ENCODE measurements at places on chromosomes 2 and 18.

- no peak for DNase-seq
Measured at GRCh38 chr2:44392338-44392943, 30.7 kb downstream of the CAMKMT start.

DNA sequence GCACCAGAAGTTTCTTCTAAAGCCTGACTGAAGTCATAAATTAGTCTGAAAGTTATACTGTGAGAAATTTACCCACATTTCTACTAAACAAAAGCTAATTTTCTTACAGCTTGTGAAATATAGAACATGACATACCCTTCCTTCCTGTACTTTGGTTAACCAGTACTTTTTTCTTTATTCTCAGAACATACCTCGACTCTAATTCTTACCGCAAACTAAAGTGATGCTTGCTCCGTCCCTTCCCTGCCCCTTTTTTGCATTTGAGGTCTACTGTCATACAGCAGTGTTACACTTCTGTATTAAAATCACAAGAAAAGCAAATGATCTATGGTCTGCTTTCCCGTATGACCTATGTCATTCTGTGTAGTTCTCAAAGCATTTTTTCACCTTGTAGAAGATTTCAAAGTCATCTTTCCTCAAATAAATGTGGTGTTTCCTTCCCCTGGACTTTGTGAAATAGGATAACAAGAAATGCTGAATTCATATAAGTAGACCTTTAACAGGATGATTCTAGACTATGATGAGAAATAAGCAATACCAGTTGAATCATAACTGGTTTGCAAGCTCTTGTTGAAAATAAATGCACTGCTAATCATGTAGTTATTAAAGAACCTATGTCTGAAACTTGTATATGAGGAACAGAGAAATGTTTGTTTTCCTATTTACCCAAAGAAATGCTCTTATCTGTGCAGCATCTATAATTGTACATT, 30.4 kb downstream of the CYTIP start:
- DNase-seq = no peak

DNA sequence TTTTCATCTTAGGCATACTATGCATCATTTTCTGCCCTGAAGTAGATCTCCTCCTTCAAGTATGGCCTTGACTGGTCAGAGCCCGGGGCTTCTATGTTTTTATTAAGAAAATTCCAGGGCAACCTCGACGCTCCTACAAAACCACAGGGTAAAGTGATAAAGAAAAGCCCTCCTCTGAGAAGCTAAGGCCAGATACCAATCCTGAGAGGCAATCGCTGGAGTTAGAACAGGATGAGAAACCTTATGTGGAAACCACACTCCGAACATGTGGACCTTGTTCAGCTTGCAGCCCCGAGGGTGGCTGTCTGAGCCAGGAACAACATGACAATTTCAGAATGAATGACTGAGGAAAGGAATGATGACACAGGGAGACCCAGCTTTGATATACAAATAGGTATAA, 35.6 kb downstream of the RMC1 start:
- DNase-seq = no peak

DNA sequence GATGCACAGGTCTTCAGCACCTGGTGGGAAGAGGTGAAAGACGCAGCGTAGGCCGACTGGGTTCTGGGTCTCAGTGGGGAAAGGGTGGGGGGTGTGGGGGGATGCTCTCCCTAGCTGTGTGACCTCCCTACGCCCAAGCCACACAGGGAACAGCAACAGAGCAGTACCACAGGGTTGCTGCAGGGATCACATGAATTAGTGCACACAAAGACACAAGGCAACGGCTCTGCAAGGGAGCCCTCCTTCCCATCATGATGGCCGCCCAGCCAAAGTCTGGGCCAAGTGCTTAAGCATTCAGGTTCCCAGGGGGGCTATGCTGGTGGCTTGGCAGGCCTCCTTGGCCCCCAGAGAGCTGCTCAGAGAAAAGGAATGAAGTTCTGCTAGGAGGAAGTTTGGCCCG, 28.2 kb upstream of the GBX2 start:
- DNase-seq = no peak

GRCh38 chr18:4040391-4041092, 414.6 kb downstream of the DLGAP1 start:
- no peak for DNase-seq

- DNase-seq = no peak
Measured at GRCh38 chr2:166568409-166568808, 74.4 kb upstream of the SCN7A start.

DNA sequence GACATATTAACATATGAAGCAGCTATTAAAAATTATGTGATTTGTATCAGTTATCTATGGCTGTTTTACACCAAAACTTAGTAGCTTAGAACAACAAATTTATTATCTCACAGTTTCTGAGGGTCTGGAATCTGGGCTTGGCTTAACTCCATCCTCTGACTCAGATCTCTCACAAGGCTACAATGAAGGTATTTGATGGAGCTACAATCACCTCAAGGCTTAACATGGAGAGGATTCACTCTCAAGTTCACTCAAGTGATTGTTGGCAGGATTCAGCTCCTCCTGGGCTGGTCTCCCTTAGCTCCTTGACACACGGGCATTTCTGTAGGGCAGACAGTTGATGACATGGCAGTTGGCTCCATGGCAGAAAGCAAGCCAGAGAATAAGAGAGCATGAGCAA, 133.0 kb upstream of the SLC14A2 start:
- no peak for DNase-seq

GRCh38 chr2:35857498-35857897, 498.1 kb upstream of the CRIM1 start:
- no peak for DNase-seq

DNA sequence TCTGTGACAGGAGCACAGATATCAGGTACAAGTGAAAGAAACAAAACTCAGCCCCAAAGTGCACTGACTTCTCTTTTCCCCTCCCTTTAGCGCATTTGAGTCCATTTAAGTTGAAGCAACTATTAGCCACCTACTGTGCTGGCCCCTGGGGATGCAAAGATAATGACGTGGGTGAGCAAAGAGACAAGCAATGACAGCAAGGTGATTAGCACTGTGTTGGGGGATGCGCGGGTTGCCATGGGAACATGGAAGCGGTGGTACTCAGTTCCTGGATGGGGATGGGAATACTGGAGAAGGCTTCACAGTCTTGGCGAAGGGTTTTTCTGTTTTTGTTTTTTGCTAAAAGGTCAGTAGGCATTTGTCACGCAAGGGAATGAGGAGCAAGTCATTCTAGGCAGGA, 205.8 kb downstream of the LDLRAD4 start:
- DNase-seq = no peak

DNA sequence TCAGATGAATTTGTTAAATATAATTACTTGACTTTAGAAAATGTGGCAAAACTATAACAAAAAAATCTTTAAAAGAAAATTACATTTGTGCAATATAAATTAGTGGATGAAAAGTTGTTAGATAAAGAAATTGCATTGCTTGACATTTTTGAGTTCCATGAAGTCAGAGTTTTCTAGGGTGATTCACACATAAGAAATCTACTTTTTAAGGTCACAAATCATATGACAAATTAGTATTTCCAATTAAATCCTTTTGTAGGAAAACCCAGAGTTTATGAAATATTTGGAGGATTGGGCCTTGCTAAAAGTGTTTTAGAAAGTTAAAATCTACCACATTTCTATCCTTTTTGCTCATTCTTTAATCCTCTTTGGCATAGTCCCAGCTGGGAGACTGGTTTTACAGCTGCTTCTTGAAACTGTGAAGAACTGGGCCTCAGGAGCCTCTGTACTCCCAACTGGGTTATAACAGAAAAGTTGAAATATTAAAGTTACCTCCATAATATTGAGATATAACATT, 289.2 kb downstream of the LRRTM4 start:
- DNase-seq = no peak

DNA sequence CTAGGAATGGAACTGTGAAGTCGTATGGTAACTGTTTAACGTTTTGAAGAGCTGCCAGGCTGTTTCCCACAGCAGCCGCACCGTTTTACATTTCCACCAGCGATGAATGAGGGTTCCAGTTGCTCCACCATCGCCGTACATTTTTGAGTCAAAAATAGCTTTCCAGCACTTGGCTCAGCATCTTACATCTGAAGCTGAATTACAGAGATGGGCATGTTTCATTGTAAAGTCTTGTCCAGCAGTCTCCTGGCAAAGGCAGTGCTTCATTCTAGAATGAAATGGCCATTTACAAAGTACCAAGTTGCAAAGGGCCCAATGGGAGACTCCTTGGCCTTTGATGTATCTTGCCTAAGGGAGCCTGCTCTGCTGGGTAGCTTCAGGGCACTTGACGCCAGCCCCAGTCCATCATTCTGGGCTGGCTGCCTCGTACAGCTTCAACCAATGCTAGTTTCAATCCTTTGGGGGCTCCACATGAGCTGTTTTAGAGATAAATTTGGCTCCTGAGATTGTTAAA, 45.1 kb downstream of the ATIC start:
- no peak for DNase-seq

DNA sequence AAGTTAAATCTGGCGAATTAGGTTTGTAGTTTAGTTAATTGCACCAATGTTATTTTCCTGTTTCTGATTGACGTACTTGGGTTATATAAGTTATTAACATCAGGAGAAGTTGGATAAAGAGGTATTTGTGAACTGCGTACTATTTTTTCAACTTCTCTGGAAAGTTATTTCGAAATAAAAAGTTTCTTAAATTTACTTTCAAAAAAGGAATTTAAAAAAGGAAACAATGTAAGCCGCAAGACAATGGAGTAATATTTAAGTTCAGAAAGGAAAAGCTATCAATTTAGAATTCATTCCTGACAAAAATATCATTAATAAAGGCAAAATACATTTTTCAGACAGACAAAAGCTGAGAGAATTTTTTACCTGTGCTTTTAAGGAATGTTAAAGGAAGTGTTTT, 47.7 kb downstream of the RAB10 start:
- no peak for DNase-seq

DNA sequence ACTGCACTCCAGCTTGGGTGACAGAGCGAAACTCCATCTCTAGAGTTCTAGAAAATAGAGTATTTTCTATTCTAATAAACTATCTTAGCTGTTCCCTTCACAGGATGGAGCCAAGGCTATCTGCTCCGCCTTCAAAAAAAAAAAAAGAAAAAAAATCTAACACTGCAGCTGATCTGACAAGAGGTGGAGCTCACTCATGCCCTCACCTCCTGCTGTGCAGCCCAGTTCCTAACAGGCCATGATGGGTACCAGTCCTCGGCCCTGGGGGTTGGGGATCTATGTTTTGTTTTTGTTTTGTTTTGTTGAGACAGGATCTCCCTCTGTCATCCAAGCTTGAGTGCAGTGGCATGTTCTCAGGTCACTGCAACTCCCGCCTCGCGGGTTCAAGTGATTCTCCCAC, 3.0 kb downstream of the WDSUB1 start:
- DNase-seq = no peak

DNA sequence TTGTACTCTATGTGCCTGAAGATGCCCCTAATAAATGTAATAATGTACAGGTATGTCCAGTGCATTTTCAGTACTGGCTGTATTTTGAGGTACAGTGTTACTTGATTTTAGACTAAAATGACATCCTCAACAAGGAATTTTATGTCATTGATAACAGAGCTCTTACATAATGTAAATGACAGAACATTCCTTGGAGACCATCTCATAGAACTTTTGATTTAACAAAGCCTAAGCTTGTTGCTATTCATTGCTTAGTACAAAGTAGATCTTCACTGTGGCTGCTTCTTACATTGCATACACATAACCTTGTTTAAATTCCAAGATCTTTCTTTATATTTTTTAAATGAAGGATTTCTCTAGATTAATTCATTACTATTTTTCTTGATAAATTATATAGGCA, 24.1 kb downstream of the DYNC1I2 start:
- DNase-seq = no peak

Data from thoracic aorta (tissue), 2 donors.